Stimulated activated CD4-positive, alpha-beta T cell treated with anti-CD3 and anti-CD28 coated beads, Interleukin-2, amount 100 ng/mL, for 24 hours (primary cell): ENCODE measurements at places on chromosomes 12 and 14.

DNA sequence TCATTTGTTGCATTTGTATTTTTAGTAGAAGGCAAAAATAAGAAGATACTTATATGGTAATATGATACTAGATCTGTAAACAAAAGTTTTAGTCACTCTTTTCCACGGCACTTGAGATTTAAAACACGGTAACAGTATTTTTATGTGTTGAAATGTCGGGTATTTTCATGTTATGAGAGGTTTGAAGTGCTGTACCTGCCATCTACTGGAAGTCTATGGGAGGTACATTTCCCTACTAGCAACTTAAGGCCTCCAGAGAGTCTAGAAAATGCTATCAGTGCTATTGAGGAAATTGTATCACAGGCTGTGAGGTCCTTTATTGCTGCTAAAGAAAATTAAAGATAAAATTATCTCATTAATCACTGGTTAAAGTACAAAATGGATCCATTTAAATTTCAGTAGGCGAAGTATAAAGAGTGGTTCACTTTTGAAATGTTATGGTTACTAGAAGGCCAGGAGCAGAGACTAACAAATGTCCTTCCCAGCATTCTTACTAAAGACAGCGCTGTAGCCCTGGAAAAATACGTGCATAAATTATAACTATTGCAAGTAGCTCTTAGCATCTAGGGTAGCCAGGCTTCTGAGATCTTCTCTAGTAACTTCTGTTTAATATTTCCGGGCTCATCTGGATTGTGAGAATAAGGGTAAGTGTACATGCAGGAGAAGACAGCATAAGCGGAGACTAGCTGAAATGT lies 77.6 kb upstream of the PRKD1 start:
- no peak for DNase-seq

DNA sequence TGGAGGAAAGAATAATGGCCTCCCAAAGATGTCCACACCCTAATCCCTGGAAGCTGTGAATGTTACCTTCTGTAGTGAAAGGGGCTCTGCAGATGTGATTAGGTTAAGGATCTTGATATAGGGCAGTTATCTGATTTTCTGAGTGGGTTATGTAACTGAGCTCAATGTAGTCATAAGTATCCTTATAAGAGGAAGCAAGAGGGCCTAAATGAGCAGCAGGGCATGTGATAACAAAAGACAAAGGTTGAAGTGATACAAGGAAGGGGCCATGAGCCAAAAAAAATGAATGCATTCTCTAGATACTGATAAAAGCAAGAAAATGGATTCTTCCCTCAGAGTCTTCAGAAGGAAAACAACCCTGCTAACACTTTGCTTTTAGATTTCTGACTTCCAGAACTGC lies 78.8 kb downstream of the OSBPL8 start:
- no peak for DNase-seq

DNA sequence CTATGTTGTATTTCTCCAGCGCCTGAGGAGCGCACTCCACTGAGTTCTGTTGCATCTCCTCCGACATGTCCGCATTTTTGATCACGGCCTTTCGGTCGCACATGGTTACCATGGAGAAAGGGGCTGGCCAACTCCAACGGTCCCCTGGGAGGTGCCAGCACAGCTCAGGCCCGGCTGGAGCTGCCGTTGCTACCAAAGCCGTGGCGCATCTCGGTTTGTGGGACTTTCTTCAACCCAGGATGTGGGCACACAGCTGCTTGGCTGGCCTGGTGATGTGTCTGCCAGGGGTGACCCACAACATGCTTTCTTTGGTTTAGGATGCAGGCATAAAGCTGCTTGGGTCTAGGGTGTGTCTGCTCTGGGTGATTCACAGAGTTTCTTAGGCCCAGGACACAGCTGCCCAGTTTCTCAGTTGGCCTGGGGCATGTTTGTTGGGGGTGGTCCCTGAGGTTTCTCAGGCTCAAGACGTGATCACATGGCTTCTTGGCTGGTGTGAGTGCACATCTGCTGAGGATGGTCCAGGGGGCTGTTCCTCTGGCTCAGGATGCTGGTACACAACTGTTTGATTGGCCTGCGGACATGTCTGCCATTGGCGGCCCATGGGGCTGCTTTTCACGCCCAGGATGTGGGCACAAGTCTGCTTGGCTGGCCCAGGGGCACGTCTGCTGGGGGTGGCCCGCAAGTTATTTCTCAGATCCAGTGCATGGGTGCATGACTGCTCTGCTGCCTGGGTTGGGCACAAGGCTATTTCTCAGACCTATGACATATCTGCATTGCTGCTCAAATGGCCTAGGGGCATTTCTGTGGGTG lies 25.9 kb upstream of the GTF2A1 start:
- no peak for DNase-seq

GRCh38 chr12:99386907-99387306 lies 260.6 kb upstream of the GARIN6 start:
- no peak for DNase-seq

DNA sequence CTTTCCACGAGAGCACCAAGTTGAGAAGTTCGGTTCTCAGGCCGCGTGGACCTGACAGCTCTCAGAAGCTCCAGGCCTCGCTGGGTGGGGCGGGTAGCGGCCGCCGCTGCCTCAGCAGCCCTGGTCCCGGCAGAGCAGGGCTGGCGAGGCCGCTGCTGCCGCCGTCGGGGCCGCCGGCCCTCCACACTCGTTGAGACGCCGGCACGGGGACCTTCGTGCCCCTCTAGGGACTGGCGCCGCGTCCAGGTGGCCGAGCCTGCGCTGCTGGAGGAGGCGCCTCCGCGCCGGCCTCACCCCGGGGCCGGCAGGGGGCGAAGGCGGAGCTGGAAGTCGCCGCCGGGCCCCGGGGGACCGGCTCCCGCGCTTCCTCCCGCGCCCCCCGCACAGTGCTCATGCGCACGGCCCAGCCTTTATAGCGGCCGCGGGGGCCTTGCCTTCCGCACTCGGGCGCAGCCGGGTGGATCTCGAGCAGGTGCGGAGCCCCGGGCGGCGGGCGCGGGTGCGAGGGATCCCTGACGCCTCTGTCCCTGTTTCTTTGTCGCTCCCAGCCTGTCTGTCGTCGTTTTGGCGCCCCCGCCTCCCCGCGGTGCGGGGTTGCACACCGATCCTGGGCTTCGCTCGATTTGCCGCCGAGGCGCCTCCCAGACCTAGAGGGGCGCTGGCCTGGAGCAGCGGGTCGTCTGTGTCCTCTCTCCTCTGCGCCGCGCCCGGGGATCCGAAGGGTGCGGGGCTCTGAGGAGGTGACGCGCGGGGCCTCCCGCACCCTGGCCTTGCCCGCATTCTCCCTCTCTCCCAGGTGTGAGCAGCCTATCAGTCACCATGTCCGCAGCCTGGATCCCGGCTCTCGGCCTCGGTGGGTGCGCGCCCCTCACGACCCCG lies at the start of gene COCH:
TSS of gene COCH (plus strand) at position 440 of the 879 bp plus-strand sequence. CDS start at position 820, 380 bp downstream.
- peak; percentile 49 for DNase-seq

DNA sequence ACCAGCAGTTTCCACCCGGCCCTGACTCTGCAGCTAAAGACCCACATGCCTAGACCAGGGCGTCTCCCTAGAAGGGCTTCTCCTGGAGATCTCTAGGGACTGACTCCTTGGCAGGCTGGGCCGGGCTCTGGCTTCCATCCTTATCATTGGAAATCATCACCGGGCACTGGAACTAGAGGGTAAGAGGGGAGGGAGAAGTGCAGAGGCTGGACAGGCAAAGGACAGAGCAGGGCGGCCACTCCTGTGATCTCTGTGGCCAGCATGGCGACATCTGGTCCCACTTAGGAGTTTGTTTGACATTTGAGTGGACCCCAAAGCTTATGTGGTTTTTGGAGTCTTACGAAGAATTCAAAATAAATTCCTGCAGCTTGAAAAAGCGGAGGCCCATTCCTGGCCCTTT lies 7.1 kb downstream of the LTBP2 start:
- DNase-seq = no peak

- no peak for DNase-seq
Measured at GRCh38 chr14:28300356-28300755, 466.2 kb upstream of the FOXG1 start.

- DNase-seq = no peak
Measured at GRCh38 chr12:132355742-132356681, 26.6 kb upstream of the GALNT9 start.

DNA sequence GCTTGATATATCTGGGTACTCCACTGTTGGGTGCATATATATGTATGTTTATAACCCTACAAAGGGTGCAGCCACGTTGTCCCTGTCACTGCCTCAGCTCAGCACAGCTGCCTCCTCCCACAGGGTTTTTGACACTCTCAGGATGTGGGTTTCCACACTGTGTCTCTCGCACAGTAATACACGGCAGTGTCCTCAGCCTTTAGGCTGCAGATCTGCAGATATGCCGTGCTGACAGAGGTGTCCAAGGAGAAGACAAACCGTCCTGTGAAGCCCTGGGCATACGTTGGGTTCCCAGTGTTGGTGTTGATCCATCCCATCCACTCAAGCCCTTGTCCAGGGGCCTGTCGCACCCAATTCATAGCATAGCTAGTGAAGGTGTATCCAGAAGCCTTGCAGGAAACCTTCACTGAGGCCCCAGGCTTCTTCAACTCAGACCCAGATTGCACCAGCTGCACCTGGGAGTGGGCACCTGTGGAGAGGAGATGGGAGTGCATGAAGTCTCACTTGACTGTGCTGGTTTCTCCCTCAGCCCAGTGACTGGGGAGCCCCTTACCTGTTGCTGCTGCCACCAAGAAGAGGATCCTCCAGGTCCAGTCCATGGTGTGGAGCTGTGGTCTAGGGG lies 498.7 kb downstream of the TMEM121 start:
- DNase-seq = no peak

DNA sequence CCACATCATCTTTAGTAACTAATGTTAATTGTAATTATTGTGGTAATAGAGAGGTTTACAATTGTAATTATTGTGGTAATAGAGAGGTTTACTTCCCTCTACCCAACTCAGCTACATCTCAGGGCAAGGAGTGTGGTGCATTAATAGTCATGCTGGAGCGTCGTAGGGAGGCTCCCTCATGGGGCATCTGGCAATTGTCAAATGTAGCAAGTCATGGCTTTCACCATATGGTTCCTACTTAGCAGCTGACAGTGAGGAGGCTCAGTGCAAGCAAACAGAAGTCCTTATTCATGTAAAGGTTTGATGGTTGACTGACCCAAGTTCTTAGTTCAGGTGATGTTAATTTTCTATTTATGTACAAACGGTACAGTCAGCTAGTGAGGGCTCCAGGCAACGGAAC lies 1012.0 kb downstream of the FLRT2 start:
- no peak for DNase-seq
